ENCODE measurements at places on chromosomes 4 and X.

DNA sequence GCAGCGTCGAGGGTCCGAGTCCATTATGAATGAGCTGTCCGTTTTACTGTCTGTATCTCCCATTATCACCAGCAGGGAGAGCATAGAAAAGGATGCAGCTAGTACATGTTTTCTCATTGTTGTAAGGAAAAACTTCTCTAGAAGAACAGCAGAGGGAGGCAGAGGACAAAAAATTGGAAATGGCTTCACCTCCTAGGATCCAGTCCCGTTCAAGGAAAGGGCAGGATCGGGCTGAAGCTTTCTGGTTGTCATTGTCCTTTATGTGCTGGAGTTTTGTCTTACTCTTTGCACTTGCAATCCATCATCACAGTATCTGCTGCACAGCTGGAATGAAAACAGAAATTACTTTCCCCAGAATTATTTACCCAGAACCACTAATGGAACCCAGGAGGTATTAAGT lies 14.7 kb downstream of the NDP start:
- DNase-seq = no peak

DNA sequence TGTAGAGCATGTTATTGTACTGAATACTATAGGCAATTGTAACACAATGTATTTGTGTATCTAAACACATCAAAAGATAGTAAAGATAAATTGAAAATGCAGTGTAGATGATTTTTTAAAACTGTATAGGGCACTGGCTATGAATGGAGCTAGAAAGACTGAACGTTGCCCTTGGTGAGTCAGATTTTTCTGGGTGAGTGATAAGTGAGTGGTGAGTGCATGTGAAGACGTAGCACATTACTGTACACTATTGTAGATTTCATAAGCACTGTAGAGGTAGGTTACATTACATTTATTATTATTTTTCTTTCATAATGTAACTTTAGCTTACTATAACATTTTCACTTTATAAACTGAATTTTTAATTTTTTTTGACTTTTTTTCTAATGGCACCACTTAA lies 1491.6 kb downstream of the TECRL start:
- DNase-seq = no peak

- peak; percentile 69 for DNase-seq
Observed at GRCh38 chrX:102720237-102721168, at the start of gene GPRASP3. TSS of gene GPRASP3 (plus strand) at chrX:102720743. CDS start at chrX:102748996, 28,253 bp downstream.

DNA sequence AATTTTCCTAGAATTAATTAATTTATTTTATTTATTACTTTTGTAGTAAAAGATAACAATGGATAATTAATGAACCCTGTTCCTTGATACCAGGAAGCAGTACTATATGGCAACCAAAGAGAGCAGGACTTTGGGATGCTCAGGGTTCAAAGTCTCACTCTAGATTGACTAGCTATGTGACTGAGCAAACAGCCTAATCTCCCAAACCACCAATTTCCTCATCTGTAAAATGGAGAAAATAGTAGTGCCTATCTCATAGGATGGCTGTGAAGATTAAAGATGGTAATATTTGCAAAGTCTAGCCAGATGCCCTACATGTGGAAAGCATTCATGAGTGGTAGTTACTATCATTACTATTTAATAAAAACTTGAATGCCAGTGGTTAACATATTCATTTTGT lies 97.6 kb downstream of the PRDM5 start:
- no peak for DNase-seq

GRCh38 chr4:185925910-185926360 lies 113.9 kb upstream of the SORBS2 start:
- DNase-seq = no peak

DNA sequence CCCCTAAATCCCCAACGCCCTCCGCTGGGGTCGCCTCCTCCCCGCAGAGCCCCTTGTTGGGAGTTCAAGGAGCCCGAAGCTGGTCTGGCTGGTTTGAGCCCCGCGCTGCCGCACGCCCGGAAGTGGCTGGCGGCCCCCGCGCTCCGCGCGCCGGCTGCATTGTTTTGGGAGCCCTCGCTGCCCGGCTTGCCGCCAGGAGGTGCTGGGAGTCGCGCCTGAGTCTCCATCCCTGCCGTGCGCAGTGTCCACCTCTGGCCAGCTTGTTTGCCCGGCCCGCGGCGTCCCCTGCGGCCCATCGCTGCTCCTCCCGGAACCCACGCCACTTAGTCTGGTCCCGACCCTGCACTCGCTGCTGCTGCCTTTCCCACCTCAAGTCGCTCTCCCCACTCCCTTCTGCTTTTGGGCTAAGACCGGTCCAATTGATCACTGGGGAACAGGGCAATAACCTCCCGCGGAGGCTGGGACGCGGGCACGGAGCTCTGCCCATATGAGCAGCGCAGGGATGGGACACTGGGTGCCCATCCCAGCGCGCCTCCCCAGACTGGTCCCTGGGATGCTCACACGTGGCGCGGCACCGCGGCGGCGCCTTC lies 2.2 kb upstream of the SFRP2 start:
- no peak for DNase-seq

GRCh38 chr4:86498863-86499166 lies 95.3 kb upstream of the PTPN13 start:
- no peak for DNase-seq

DNA sequence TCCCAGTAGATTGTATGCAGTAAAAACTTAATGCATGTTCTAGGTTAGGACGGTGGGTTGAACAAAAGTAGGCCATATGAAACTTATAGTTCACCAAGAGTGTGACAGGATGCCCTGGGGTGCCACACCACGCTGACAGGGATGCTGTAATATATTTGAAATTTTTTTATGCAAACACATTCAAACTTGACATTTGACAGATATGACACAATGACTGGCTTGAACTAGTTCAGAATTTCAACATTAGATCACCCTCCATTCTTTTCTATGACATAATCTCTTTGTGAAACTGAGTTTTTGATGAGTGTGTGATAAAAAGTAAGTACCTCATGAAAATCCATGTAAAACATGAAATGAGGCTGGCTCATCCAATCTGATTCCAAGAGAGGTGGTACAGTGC lies 198.4 kb downstream of the PALLD start:
- no peak for DNase-seq

DNA sequence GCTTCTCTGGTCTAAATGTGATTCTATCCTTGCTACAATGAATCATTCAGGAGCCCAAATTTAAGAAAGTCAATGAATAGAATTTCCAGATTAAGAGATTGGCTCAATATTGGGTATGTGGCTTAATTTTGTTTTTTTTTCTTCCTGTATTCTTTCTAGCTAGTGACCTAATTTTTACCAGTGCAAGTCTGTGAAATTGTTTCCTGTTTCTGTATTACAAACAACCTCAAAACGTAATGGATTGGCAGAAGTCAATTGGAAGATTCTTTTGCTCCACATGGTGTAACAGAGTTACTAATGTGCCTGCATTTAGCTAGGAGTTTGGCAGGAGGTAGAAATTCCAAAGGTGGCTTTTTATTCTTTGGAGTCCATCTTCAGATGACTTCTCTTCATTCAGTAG lies 17.6 kb downstream of the DYNLT3 start:
- DNase-seq = no peak

GRCh38 chr4:83875437-83875836 lies 339.5 kb downstream of the GPAT3 start:
- DNase-seq = no peak

DNA sequence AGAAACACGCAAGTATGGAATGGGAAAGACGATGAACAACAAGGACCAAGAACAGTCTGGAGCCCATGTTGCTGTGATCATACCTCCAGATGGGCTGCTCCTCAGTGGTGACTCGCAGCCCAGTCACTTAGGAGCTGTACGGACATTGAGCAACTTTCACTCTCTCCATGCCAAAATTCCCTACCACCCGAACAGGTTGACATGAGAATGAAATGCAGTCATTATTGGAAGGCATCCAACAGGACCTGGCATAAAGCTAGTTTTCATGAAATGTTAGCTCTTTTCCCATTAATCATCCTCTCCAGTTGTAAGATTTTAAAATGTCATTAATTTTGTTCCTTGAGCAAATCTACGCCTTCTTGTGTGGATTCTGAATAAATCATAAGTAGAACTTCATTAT lies 82.7 kb upstream of the GPM6B start:
- DNase-seq = no peak

GRCh38 chr4:85939595-85939994 lies 420.3 kb downstream of the MAPK10 start:
- DNase-seq = no peak

- no peak for DNase-seq
Observed at GRCh38 chr4:138898282-138898681, 117.3 kb upstream of the NOCT start.
